ENCODE measurements at places on chromosomes 1 and 21. TPM values are rescaled to one million over a fixed set of nuclear protein-coding genes. Genes with fewer than 3 reads are reported as not detected.

DNA sequence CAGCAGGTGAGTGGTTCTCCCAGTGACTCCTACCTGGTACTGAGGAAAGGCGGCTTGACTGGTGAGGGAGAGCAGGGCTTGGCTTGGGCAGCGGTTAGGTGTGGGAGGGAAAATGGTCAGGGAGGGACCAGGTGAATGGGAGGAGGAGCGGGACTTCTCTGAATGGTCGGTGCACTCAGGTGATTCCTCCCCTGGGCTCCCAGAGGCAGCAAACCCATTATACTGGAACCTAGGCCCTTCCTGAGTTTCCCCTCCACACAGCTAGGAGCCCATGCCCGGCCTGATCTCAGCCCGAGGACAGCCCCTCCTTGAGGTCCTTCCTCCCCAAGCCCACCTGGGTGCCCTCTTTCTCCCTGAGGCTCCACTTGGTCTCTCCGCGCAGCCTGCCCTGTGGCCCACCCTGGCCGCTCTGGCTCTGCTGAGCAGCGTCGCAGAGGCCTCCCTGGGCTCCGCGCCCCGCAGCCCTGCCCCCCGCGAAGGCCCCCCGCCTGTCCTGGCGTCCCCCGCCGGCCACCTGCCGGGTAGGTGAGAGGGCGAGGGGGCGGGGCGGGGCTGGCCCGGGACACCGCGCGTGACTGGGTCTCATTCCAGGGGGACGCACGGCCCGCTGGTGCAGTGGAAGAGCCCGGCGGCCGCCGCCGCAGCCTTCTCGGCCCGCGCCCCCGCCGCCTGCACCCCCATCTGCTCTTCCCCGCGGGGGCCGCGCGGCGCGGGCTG, 2.3 kb downstream of the ARTN start:
- DNase-seq, result no peak

DNA sequence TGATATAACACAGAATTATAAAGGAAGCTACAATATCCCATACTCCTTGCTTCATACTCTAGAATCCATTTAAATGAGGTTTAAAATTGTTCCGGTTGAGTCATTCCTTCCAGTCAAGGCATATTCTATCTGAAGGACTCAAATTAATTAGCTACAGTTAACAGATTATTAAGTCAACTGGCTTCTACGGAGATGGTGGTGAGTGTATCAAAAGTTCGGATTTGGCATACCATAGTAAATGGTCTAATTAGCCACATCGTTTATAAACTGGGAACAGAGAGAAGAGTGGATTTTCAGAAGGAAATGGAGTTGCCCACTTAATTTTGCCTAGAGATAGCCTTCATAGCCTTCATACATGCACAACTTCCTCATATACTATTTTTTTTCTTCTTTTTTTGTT, 1095.3 kb downstream of the TTLL7 start:
- no peak for DNase-seq

- no peak for DNase-seq
Measured at GRCh38 chr1:70205071-70205433, 327 bp downstream of the LRRC40 start.

The IQCC gene
- 0.81 TPM for total RNA-seq

The SPRR5 gene
- total RNA-seq, result not detected

The KRTAP7-1 gene
- total RNA-seq, result not detected

The AUNIP gene
- total RNA-seq, result not detected

The TP73 gene
- 0.14 TPM for total RNA-seq
